Renal cortex interstitium (tissue), 15 donors: ENCODE measurements at places on chromosomes 12 and 14. TPM values are rescaled to one million over a fixed set of nuclear protein-coding genes. Genes with fewer than 3 reads are reported as not detected.

The CCDC198 gene
- polyA plus RNA-seq, result 241 TPM

The E2F7 gene
- polyA plus RNA-seq, result 9.6 TPM

The HRK gene
- polyA plus RNA-seq, result 0.48 TPM

The ANG gene
- 3.3 TPM for polyA plus RNA-seq

The GPRC5D gene
- polyA plus RNA-seq, result 0.33 TPM

The OXA1L gene
- 142 TPM for polyA plus RNA-seq

The DRAM1 gene
- polyA plus RNA-seq, result 19.4 TPM

The BCL2L14 gene
- 0.40 TPM for polyA plus RNA-seq

The DDX24 gene
- polyA plus RNA-seq, result 164 TPM

The TRIM9 gene
- polyA plus RNA-seq, result 1.9 TPM
